ENCODE measurements at places on chromosomes 3 and 15.

DNA sequence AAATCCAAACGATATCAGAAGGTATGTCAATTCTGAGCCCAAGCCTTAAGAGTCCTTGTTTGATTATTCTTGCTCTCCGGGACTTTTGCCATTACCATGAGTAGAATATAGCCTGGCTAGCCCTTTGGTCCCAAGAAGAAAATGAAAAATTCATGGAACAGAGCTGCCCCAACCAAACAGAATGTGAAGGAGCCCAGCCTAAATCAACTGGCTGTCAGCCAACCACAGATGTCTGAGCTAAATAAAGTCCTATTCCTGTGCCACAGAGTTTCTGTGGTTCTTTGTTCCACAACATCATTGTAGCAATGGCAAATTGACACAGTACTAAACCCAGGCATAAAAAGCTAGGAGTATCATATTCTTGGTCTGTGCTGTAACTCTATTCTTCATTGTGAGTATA lies 185.2 kb downstream of the CPNE4 start:
- no peak for DNase-seq

DNA sequence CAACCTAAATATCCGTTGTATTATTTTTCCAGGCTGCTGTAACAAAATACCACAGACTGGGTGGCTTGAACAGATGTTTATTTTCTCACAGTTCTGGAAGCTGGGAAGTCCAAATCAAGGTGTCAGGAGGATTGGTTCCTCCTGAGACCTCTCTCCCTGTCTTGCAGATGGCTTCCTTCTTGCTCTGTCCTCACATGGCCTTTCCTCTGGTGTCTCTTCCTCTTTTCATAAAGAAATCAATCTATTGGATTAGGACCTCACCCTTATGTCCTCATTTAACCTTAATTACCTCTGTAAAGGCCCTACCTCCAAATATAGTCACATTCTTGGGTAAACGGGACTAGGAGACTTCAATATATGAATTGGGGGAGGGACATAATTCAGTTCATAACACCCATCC lies 89.2 kb upstream of the PLCL2 start:
- DNase-seq, result no peak

- no peak for DNase-seq
Measured at GRCh38 chr3:62798000-62798399, 77.2 kb downstream of the CADPS start.

DNA sequence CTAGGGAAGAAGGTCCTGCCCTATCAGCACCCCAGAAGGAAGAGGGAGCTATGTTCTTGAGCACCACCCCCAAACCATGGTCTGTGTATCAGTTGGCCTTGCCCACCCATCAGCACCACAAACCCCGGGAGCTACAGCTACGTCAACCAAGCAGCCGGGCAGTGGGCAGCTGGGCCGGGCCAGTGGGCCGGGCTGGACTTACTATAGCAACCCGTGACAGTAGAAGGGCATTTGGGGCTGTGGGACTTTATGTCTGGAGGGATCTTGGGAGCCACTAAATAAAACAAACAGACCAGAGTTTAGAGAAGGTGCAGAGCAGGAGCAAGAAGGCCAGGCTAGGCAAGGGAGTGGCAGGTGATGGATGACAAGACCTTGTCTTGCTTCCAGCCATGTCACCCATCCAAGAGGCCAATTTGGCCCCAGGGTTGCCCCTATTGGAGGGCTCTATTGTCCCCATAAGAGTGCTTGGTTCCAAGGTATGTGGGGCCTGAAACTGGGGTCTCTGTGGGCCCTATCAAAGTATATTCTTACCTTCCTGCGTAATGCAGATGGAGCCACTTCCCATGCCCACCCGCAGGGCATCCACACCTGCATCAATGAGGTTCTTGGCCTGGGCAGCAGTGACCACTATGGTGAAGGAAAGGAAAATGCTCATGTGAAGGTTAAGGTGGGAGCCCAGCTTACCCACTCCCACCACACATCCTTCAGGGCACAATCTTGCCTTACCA lies 3.2 kb downstream of the IMPDH2 start:
- DNase-seq, result no peak

GRCh38 chr15:37007301-37007700 lies 93.0 kb downstream of the MEIS2 start:
- no peak for DNase-seq

GRCh38 chr3:170563712-170564423 lies 22.0 kb downstream of the SLC7A14 start:
- DNase-seq, result peak; percentile 40

- peak; percentile 88 for DNase-seq
Measured at GRCh38 chr15:67144609-67145311, 79.4 kb downstream of the SMAD3 start.

- no peak for DNase-seq
Measured at GRCh38 chr15:69116391-69116790, 44.0 kb upstream of the GLCE start.

DNA sequence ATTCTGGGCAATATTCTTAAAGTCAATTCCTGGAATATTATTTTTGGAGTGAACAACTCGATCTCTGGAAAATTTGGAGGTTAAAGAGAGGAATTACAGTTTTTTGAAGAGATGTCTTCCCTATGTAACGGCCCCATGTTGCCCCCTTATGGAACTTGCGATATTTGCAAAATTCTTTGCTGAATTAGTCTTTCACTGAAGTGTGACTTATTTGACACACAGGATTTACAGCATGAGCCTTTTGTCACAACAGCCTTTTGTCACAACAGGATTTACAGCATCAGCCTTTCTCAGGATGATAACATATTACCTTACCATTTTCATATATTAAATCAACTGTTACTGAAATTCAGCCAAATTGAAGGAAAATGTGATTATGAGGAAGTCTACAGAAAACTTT lies 37.8 kb upstream of the SPTSSB start:
- DNase-seq, result no peak

GRCh38 chr3:151871639-151872468 lies 1.6 kb upstream of the SUCNR1 start:
- DNase-seq, result no peak

GRCh38 chr3:79362571-79363270 lies 405.1 kb downstream of the ROBO1 start:
- no peak for DNase-seq

GRCh38 chr15:79396850-79397249 lies 35.3 kb upstream of the MINAR1 start:
- no peak for DNase-seq

- DNase-seq, result peak; percentile 3
Measured at GRCh38 chr3:42547401-42547945, 34.3 kb downstream of the SEC22C start.

- DNase-seq, result no peak
Measured at GRCh38 chr3:42022355-42022754, 60.5 kb upstream of the ULK4 start.

DNA sequence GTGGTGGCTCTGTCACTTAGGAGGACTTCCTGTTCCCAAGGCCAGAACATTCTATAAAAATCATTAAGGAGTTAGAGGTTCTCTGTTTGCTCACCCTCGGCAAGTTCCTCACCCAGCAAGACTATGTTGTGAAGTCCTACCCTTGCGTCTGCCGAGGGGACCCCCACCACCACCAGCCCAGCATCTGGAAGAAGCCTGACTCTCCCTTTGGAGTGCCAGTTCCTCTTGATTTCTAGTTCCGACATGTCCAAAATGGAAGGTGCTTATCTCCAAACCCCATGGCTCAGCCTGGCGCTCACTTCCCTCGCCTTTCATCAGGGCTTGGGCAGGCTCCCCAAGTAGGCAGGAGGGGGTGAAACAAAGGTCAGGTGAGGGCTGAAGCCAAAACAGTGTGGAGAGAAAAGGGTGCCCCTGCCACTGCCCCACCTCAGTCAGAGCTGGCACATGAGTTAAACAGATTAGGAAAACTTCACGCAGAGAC lies 41.0 kb downstream of the BHLHE40 start:
- no peak for DNase-seq

DNA sequence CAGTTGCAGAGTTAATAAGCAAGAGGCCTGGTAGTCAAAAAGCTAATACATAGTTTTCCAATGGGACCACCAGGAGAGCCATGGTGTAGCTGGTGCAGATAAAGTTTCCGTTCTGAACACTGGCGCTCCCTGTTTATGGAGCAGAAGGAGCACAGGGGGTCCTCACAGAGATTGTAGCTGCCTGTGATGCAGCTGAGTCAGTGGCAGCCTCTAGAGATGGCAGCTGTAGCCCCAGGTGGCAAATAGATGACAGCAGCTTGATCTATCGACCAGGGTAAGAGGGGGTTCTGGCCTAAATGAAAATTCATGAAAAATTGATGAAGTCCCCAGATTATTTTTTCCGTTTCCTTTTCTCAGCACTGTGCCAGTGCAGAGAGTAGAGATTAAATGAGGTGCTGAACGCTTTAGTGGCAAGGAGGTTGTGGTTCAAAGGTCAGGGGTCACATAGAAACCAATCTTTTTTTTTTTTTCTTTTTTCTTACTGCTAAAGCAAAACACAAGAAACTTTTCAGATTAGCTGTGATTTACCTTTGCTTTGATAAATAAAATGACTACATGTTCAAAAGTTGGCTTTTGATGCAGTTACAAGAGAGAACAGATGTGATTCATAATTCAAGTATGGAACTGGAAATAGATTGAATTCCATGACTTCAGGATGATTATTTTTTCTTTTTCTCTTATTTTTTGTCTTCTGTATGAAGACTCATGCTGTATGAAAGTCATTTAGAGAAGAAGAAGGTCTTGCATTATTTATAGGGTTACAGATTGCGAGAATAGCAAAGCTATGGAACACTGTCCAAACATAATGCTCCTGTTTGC lies 63.3 kb downstream of the ROBO2 start:
- peak; percentile 12 for DNase-seq

GRCh38 chr3:119588112-119588511 lies 8.8 kb downstream of the ADPRH start:
- DNase-seq, result no peak

GRCh38 chr3:12463686-12464085 lies 20.6 kb upstream of the TSEN2 start:
- no peak for DNase-seq
